ENCODE measurements at places on chromosomes 11 and 22.
A peak's percentile ranks its signal among the peaks of the same experiment; 100 is the strongest.

DNA sequence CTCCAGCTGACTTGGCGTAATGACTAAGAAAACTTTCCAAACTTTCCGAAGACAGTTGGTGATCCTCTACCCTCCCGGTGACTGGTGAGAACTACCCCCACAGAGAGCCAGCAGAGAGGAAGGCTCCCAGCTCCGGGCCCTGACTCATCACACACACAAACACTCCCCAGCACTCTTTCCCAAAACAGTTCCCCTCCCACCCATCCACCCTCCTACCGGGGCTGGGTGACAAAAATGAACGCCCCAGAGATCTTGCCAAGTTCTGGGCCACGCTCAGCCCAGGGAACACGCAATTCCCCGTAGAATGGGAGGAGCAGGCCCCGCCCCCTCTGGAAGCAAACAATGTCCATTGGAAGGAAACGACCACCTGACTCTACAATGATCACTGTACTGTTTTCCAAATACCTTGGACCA lies 21.3 kb upstream of the JAM3 start:
- no peaks in the 10 kb centered on the region for H3K27me3 ChIP-seq
- H3K4me1 ChIP-seq, result peaks cover 19% of the 10 kb centered on the region
- no peak overlapping the region for H3K4me3 ChIP-seq
- peak; percentile 67 for DNase-seq
- no peaks in the 10 kb centered on the region for H3K36me3 ChIP-seq

GRCh38 chr11:67634366-67635230 lies 4.9 kb upstream of the NUDT8 start:
- no peak overlapping the region for H3K27ac ChIP-seq
- no peaks in the 10 kb centered on the region for H3K27me3 ChIP-seq
- H3K36me3 ChIP-seq, result no peaks in the 10 kb centered on the region
- H3K4me3 ChIP-seq, result no peak overlapping the region

GRCh38 chr11:129131316-129131715 lies 60.8 kb downstream of the ARHGAP32 start:
- no peaks in the 10 kb centered on the region for H3K36me3 ChIP-seq
- H3K4me1 ChIP-seq, result no peaks in the 10 kb centered on the region
- DNase-seq, result no peak
- H3K4me3 ChIP-seq, result no peak overlapping the region

- H3K36me3 ChIP-seq, result no peaks in the 10 kb centered on the region
- peaks cover 9% of the 10 kb centered on the region for H3K4me1 ChIP-seq
- DNase-seq, result no peak
- H3K27me3 ChIP-seq, result no peaks in the 10 kb centered on the region
- no peak overlapping the region for H3K27ac ChIP-seq
Measured at GRCh38 chr22:42745118-42745517, 24.4 kb upstream of the A4GALT start.

DNA sequence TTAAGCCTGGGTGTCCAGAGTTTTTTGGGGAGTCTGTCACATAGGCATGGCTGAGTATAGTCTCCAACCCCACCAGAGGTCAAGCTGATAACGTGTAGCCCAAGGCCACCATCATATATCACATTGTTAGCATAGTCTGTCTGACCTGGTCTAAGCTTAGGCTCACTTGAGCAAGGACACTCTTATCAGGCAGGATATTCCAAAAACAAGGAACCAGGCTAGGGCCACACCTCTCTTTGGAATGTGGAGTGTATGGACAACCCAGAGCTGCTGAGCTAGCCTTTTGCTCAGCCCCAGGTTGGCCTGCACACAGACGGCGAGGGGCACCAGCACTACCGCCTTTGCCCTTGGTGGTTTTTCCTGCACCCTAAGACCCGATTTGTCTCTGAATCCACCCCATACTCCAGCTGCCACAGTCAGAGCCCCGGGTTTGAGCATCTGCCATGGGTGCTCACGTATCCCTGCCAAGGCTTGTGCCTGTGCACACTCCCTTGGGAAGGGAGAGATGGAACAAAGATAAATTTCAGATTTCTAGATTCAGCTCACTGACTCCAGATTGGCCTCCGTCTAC lies 7.2 kb downstream of the SNAP29 start:
- no peak overlapping the region for H3K4me3 ChIP-seq
- peaks cover 21% of the 10 kb centered on the region for H3K4me1 ChIP-seq
- no peaks in the 10 kb centered on the region for H3K36me3 ChIP-seq
- H3K27me3 ChIP-seq, result no peaks in the 10 kb centered on the region

DNA sequence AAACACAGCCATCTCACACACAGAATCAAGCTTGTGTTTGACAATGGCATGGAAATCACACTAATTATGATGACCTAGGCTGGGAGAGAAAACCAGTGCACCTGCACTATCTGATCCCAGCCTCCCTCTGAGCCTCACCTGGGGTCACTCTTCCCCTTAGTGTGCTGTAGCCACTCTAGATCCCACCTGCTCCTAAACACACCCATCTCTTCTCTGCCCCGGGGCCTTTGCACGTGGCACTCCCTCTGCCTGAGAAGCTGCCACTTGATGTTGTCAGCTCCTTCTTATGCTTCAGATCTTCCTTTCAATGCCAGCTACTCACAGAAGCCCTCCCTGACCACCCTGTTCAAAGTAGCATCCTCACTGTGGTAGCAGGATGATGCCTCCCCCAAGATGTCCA lies 42.9 kb upstream of the NFAM1 start:
- H3K4me1 ChIP-seq, result no peaks in the 10 kb centered on the region
- no peak for DNase-seq
- no peaks in the 10 kb centered on the region for H3K27me3 ChIP-seq
- H3K4me3 ChIP-seq, result no peak overlapping the region
- no peak overlapping the region for H3K27ac ChIP-seq
- H3K36me3 ChIP-seq, result no peaks in the 10 kb centered on the region

GRCh38 chr11:36131721-36132397 lies 157.4 kb downstream of the COMMD9 start:
- no peak overlapping the region for H3K27ac ChIP-seq
- H3K4me1 ChIP-seq, result peaks cover 6% of the 10 kb centered on the region
- peak; percentile 81 for DNase-seq
- no peak overlapping the region for H3K4me3 ChIP-seq

DNA sequence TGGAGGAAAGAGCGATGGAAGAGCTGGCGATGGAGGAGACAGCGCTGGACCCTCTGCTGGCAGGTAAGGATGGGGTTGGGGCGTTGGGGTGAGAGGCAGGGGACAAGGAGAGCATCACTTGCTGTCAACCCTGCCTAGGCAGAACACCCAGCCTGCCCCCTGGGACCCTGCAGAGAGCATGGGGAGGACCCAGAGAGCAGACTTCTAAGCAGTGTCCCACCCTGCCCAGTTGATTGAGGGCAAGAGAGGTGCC lies 111.6 kb upstream of the ANO1 start:
- H3K27me3 ChIP-seq, result no peaks in the 10 kb centered on the region
- no peak overlapping the region for H3K27ac ChIP-seq
- no peaks in the 10 kb centered on the region for H3K4me1 ChIP-seq

DNA sequence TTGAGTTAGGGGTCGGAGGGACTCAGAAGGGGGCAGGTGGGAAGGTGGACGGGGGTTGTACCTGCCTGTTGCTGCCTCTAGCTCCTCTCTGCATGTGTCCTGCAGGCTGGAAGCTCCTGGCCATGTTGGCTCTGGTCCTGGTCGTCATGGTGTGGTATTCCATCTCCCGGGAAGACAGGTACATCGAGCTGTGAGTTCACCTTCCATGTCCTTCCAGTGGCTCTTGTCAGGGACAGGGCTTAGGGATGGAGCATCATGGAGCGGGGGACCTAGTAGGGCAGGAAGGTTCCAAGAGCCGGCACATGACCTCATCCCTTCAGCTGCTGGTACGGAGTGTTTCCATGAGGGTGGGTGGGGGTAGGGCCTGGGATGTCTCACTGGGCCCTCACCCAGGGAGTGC lies 50.9 kb downstream of the ST3GAL4 start:
- no peak overlapping the region for H3K27ac ChIP-seq
- DNase-seq, result no peak
- H3K4me1 ChIP-seq, result peaks cover 46% of the 10 kb centered on the region
- no peaks in the 10 kb centered on the region for H3K27me3 ChIP-seq
- no peaks in the 10 kb centered on the region for H3K36me3 ChIP-seq

- H3K27me3 ChIP-seq, result no peaks in the 10 kb centered on the region
- H3K4me3 ChIP-seq, result no peak overlapping the region
- H3K27ac ChIP-seq, result no peak overlapping the region
- no peak for DNase-seq
- no peaks in the 10 kb centered on the region for H3K36me3 ChIP-seq
- H3K4me1 ChIP-seq, result no peaks in the 10 kb centered on the region
Measured at GRCh38 chr11:32068134-32068870, 22.6 kb upstream of the RCN1 start.

- no peaks in the 10 kb centered on the region for H3K27me3 ChIP-seq
- no peaks in the 10 kb centered on the region for H3K4me1 ChIP-seq
- H3K36me3 ChIP-seq, result no peaks in the 10 kb centered on the region
- H3K4me3 ChIP-seq, result no peak overlapping the region
- H3K27ac ChIP-seq, result no peak overlapping the region
Measured at GRCh38 chr11:78460471-78460870, 42.9 kb upstream of the GAB2 start.

- no peaks in the 10 kb centered on the region for H3K36me3 ChIP-seq
- H3K4me1 ChIP-seq, result no peaks in the 10 kb centered on the region
- H3K27me3 ChIP-seq, result no peaks in the 10 kb centered on the region
Measured at GRCh38 chr11:78851878-78852586, 277.4 kb upstream of the NARS2 start.

GRCh38 chr22:48755059-48755949 lies 1072.4 kb downstream of the BRD1 start:
- no peaks in the 10 kb centered on the region for H3K4me1 ChIP-seq
- no peak overlapping the region for H3K4me3 ChIP-seq
- peak; percentile 9 for DNase-seq
- H3K27ac ChIP-seq, result no peak overlapping the region
- no peaks in the 10 kb centered on the region for H3K36me3 ChIP-seq

- H3K36me3 ChIP-seq, result no peaks in the 10 kb centered on the region
- H3K4me1 ChIP-seq, result no peaks in the 10 kb centered on the region
- H3K27me3 ChIP-seq, result no peaks in the 10 kb centered on the region
Measured at GRCh38 chr22:33565580-33565995, 354.7 kb downstream of the LARGE1 start.

- H3K36me3 ChIP-seq, result no peaks in the 10 kb centered on the region
- DNase-seq, result no peak
- no peaks in the 10 kb centered on the region for H3K4me1 ChIP-seq
- no peak overlapping the region for H3K27ac ChIP-seq
- no peaks in the 10 kb centered on the region for H3K27me3 ChIP-seq
Measured at GRCh38 chr11:109933126-109933525, 160.1 kb upstream of the ZC3H12C start.

DNA sequence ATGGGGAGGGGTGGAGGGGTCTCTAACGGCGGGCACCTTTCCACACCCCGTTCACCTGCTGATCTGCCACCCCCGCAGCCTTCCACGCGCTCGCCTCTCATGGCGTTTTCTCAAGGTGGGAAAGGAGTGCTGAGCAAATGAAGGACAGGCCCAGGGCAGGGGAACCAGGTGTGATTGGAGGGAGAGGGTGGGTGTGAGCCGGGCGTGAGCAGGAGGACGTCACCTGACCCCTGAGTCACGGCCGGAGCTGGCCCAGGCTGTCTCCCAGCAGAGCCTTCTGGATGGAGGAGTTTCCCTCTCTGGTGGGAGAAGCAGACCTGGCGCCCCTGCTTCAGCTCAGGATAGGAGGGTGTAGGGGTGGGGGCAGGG lies 14.0 kb upstream of the ARHGAP8 start:
- no peak for DNase-seq
- H3K27ac ChIP-seq, result no peak overlapping the region
- H3K4me3 ChIP-seq, result no peak overlapping the region

DNA sequence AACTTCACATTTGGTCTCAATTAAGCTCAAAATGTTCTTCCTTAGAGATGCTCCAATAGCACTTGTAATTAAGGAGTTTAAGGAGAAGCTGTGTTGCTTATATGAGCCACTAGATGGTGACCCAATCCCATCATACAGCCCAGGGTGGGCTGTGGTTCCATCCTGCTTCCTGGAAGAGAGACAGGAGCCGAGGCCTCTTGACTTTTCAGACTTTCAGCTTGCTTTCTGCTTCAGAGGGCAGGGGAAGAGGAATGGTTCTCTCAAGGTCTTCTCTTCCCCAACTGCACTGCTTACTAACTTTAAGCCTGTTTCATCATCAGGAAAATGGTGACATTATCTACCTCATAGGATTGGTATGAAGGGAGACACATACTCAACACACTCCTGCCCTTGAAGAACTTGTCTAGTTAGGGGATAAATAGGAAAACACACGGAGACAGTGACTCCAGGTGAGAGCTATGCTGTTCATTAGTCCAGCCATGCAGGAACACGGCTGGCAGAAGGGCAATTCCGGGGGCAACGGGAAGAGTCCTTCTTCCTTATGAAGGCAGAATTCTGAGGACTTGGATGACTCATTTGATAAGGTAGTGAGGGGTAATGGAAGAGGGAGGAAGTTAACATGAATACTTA lies 20.1 kb downstream of the TMEM218 start:
- H3K4me3 ChIP-seq, result no peak overlapping the region
- H3K27ac ChIP-seq, result no peak overlapping the region
- H3K27me3 ChIP-seq, result no peaks in the 10 kb centered on the region
- peaks cover 6% of the 10 kb centered on the region for H3K4me1 ChIP-seq
- peak; percentile 54 for DNase-seq
- no peaks in the 10 kb centered on the region for H3K36me3 ChIP-seq

GRCh38 chr11:3879967-3880542 lies 24.6 kb downstream of the STIM1 start:
- H3K4me1 ChIP-seq, result peaks cover 6% of the 10 kb centered on the region
- H3K36me3 ChIP-seq, result no peaks in the 10 kb centered on the region

DNA sequence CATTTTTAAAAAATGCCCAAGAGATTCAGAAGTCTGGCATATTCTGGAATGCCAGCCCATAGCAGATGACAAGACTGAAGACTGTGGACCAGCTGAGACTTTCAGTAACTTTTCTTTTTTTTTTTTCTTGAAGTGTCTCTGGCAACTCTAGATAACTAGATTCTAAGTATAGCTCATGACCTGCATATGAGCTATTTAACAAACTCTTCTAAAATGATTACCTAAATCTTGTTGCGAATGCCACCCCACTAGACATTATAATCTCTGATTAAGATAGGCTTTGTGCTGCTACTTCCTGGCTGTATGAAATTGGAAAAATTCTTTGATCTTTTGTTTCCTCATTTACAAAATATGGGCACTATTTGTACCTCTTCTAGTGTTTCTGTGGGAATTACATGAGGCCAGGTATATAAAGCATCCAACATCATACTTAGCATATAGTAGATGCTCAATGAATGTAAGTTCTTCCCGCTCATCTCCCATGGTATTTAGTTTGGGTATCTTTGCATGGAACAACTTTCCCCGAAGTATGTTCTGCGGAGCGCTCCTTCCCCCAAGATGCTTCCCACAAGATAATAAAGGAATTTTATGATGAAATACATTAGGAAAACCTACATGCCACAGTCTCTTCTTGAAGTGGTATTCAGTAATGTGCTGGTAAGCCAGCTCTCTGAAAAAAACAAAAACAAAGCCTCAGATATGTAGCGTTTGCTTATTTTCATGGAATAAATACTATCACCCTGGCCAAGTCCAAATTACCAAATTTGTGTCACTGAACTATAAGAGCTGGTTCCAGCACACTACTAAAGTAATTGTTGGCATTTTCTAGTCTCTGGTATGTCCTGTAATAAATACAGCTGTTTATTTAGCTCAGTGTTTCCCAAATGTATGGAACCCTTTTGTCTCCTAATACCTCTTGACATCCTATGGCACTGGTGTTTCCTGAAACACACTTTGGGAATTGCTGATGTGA lies 86.8 kb upstream of the TIMP3 start:
- no peak overlapping the region for H3K27ac ChIP-seq
- H3K4me1 ChIP-seq, result no peaks in the 10 kb centered on the region
- H3K4me3 ChIP-seq, result no peak overlapping the region

GRCh38 chr11:45250035-45250718 lies 36.0 kb downstream of the SYT13 start:
- no peaks in the 10 kb centered on the region for H3K27me3 ChIP-seq
- no peak overlapping the region for H3K4me3 ChIP-seq
- H3K4me1 ChIP-seq, result no peaks in the 10 kb centered on the region

GRCh38 chr11:64225608-64226506 lies at the start of the genes NUDT22 and TRPT1:
Gene NUDT22 (plus strand): TSS chr11:64226274. CDS start chr11:64226653, 379 bp downstream.
Gene TRPT1 (minus strand): TSS chr11:64226186. CDS start chr11:64225860, 326 bp downstream.
- no peaks in the 10 kb centered on the region for H3K36me3 ChIP-seq
- peak; percentile 92 for DNase-seq
- peak within 1 kb of the TSS; percentile 74 for H3K4me3 ChIP-seq
- H3K4me1 ChIP-seq, result peaks cover 39% of the 10 kb centered on the region
- no peaks in the 10 kb centered on the region for H3K27me3 ChIP-seq
- H3K27ac ChIP-seq, result peak within 1 kb of the TSS; percentile 84
